ENCODE measurements at places on chromosomes 2 and 18.

DNA sequence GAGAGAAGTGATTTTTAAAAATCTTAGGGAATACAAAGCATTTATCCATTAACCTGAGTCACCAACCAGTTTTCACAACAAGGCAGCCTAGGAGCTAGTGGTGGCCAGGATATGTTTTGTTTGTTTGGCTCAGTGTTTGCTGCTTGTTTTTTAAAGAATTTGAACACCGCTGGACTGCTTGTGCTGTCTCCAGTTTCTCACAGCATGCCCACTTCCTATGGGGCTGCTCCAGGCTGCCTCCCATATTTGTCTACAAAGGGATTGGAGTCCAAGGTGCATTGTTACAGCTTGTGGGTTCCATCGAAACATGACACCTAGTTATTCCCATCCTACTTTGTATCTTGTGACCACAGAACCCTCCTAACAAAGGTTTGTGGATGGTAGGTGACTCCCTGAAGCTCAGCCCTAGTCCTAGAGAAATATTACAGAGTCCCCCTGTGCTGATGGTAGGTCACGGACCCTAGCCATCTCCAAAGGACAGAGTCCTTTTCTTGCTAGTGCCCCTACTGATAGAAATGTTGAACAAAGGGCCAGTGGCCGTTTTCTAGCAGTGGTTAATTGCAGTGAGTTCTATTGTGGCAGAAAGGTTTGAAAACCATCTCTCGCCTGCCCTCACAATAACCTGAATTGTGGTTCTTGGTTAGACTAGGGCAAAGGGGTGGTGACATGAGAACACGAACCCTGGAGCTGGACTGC lies 23.2 kb downstream of the GPR39 start:
- ATAC-seq = no peak

DNA sequence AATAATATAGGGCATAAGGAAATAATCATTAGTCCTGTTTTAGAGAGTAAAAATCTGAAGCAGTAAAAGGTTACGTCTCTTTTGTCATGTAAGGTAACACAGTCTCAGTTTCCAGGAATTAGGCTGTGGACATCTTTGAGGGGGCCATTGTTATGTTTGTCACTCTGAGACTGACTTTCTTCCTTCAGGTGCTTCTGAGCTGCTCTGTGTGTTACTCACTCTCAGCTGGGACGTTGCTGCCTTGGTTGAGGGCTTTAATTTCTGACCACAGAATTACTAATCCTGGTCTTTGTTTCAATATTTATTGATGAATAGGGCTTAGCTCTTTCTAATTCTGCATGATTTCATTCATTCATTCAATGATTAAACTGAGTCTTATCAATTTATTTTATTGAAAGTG lies 55.9 kb upstream of the SLC38A11 start:
- ATAC-seq = no peak

- ATAC-seq = no peak
These were observed 282.5 kb upstream of the SPRED2 start for GRCh38 chr2:65714866-65715265.

GRCh38 chr2:207528980-207529329 lies 807 bp upstream of the CREB1 start:
- peak; percentile 6 for ATAC-seq

GRCh38 chr2:237569041-237569440 lies 2.7 kb downstream of the PRLH start:
- ATAC-seq = no peak

DNA sequence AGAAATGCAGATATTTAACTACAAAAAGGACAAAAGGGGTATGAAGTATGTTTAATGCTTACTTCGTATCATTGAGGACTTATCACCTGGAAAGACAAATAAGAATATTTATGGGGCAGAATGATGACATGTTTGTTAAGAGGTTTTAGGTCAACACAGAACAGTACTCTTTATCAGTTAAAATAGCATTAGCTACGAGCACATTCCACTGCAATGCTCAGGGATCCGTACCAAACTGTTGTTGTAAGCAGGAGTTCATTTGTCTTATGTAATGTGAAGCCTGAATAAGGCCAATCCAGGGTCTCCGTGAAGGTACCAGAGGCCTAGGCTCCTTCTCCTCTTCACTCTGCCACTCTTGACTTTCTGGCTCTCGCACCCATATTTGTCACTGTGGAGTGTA lies 465.7 kb upstream of the NRP2 start:
- no peak for ATAC-seq

DNA sequence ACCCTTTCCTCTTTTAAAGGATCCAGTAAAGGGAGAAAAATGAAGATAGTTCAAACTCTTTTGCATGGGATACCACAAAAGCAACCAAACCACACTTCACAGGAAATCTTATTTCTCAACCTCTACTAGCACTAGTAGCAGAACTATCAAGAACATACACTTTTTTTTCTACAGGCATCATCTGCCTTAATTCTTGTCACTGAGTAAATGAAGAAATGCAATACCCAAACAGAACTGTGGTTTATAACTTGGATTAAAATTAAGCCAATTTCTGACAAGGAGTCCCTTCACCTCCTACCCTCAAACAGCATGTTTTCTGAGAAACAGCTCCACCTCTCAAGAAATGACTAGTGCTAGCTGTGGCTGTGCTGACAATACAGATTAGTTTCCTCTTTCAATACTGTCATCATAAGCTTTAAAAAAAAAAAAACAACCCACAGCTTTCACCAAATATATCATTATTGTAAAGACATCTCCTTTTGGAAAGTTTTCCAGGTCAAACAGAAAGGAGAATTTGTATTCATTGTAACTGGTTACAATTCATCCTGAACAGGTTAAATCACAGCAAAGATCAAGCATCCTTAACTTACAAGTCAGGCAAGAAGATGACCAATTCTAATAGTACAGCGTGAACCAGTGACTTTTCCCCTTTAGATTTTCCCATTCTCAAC lies 44.4 kb downstream of the PTPN2 start:
- ATAC-seq = peak; percentile 84

- no peak for ATAC-seq
These were observed 333.4 kb downstream of the GBX2 start for GRCh38 chr2:235834781-235835180.

DNA sequence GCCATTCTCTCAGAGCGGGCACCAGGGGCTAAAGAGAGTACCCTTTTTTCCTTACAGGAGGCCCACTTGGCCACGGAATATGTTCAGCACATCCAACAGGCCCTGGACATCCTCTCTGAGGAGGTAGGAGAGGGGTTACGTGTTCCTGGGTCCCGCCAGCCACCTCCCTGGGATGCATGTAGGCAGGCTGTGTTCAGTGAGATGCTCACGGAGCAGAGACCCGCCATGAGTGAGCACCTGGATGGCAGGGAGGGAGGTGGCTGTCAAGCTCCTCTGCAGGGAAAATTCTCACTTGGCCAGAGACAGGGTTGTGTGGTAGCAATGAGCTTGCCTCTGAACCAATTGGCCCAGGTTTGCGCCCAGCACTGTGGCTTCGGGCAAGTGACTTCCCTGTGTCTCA lies 123.1 kb upstream of the PPP1CB start:
- ATAC-seq = no peak

DNA sequence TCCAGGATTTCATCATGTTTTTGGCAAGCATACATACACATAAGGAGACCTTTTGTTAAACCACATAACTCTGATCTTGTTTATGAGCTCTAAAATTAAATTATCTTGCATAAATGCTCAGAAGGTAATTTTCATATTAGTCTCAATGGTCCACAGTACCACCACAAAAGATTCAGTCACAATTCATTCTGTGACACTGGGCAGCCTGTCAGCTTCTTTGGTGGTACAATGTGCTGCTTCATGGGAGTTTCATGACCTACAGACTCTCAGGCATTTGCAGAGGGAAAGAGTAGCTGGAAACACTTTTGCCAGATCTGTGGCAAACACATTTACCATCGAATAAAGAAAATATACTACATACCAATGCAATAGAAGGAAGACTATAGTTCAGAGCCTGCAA lies 51.3 kb upstream of the ZNF397 start:
- no peak for ATAC-seq

DNA sequence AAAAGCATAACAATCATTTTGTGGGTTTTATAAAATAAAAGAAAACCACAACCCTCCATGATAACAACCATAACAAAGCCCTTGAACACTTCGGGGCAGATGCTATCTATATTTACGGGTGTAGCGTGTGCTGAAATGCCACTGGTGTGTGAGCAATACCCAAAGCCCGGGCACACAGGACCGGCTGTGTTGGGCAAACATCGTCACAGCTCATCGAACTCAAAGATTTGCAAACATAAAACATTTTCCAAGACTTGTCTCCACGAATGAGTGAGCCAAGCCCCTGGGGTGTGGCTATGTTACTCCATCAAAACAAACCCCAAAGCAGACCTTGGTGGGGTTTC lies 290.2 kb downstream of the LPIN1 start:
- no peak for ATAC-seq

GRCh38 chr18:56913941-56914340 lies 232.9 kb upstream of the BOD1L2 start:
- no peak for ATAC-seq

DNA sequence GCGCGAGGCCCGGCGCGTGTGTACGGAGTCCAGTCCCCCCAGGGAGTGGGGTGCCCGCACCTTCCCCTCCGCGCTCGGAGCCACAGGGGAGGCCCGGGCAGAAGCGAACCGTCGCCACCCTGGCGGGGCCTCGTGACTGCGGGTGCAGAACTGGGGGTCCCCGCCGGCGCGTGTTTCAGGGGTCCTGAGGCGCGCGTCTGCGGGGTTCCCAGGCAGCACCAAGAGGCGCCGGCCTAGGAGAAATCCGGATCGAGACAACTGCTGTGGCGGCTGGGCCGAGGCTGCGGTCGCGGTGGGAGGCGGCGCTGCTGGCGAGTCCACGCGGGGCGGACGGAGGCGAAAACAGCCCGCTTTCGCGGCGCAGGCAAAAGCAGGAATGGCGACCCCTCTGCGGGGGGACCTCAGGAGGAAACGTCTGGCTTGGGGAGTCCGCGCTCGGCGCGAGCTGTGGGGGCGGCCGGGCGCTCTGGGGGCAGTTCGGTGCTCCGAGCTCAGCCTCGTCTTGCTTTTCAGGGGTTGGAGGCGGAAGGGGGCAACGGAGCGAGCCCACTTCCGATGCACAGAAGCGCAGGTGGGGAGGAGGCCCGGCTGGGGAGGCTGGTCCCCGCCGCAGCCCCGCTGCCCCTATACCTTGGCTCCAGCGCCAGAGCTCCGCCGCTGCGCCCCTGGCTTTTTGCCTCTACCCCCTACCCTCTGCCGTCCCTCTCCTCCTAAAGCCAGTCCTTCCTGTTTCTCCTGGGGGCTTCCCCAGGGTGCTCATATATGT lies 81.5 kb upstream of the LDLRAD4 start:
- ATAC-seq = peak; percentile 29

DNA sequence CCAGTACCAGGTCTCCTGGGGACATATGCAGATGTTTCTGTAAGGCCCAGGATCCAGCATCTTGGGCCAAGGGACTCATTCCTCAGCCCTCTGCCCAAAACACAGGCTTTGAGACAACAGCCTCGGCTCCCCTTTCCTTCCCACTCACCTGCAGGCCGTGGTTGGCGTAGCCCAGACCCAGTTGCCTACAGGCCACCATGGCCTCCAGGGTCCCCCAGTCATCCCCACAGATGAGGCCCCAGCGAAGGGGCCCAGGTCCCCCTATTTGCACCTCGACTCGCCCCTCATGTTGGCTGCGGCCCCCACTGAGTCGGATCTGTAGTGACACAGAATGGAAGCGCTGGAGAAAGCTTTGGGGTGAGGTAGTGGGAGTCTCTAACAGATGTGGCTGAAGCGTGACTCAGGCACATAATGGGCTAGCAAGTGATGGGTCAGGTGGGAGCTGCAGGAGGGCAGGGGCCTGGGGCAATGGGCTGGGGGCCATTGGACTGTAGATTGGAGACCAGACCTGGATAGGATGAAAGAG lies 5.8 kb downstream of the HTRA2 start:
- no peak for ATAC-seq

DNA sequence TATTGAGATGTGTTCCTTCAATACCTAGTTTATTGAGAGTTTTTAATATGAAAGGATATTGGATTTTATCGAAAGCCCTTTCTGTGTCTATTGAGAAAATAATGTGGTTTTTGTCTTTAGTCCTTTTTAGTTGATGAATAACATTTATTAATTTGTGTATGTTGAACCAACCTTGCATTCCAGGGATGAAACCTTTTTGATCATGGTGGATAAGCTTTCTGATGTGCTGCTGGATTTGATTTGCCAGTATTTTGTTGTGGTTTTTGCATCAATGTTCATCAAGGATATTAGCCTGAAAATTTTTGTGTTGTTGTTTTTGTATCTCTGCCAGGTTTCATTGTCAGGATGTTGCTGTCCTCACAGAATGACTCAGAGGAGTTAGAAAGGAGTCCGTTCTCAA lies 1710.4 kb downstream of the SUCLG1 start:
- no peak for ATAC-seq

DNA sequence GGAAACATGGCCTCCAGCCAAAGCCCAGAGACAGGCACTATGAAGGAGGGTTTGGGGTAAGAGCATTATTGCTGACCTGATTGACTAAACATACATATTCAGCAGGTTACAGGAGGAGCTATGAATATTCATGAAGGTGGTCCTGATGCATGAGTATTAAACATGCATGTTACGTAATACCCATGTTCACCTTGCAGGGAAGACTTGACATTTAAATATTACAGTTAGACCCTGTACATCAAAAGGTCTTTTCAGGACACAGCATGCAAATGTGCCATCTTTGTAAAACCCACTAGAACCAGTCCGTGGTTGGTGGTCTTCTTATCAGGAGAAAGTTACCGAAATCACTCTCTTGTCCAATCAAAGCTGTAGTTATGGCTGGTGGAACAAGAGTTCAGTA lies 59.9 kb downstream of the XRCC5 start:
- no peak for ATAC-seq

DNA sequence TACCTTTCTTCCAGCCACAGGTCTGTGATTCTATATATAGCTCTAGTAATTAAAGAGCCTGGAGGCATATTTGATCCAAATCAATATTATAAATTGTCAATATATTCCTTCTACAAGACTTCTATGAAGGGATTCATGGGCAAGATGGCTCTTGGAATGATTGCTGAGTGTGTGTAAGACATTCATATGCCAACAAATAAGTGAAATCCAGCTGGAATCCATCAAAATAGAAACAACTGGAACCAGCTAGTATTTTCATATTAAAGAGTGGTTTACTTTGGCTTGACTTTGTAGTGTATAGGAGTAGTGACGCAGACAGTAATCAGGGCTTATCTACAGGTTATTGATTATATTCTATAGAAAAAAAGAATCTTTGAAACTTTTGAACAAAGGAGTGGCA lies 83.4 kb downstream of the CALCRL start:
- ATAC-seq = no peak
